ENCODE measurements at places on chromosomes 3 and 15. TPM values are rescaled to one million over a fixed set of nuclear protein-coding genes. Genes with fewer than 3 reads are reported as not detected.

Gene ARHGAP31
- total RNA-seq, result 11.0 TPM

Gene CPLX3
- total RNA-seq, result not detected

Gene SNX22
- 1.7 TPM for total RNA-seq

Gene RASGRP1
- 102 TPM for total RNA-seq

DNA sequence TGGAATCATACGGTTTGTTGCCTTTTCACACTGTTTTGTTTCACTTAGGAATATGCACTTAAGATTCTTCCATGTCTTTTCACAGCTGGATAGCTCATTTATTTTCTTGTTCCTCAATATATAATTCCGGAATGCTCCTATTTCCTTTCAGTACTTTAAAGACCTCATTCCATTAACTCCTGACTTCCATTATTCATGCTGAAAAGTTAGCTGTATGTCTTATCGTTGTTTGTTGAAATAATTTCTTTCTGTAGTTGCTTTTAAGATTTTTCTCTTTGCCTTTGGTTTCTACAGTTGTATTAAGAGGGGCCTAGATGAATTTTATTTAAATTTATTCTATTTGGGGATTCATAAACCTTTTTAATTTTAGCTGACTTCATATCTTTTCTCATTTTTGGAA is 122.2 kb downstream of the ANXA2 start:
- no peak for DNase-seq

- DNase-seq, result no peak
These were observed 76.5 kb downstream of the CD200R1L start for GRCh38 chr3:112770032-112770626.

DNA sequence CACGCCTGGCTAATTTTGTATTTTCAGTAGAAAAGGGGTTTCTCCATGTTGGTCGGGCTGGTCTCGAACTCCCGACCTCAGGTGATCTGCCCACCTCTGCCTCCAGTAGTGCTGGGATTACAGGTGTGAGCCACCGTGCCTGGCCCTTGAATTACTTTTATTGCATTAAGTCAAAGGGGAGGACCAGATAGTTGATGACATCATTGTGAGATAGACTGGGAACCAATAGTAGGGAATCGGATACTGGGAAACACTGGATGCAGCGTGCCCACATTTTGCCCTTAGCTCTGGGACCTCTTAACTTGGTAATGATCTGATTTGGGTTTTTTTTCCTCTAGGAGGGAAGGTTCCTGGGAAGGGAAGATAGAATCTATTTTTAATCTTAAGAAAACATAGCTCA is 19.2 kb downstream of the DAG1 start:
- no peak for DNase-seq

Gene ZPLD1
- not detected for total RNA-seq

GRCh38 chr3:127107002-127107401 is 85.9 kb upstream of the PRR23E start:
- no peak for DNase-seq

GRCh38 chr3:180278583-180279188 is 241.9 kb upstream of the PEX5L start:
- no peak for DNase-seq

Gene RARB
- total RNA-seq, result not detected

GRCh38 chr3:45677033-45677446 is 12.2 kb upstream of the SACM1L start:
- no peak for DNase-seq

Gene GOLGA8S
- 0.23 TPM for total RNA-seq

Gene GOLGA8H
- total RNA-seq, result 0.60 TPM

DNA sequence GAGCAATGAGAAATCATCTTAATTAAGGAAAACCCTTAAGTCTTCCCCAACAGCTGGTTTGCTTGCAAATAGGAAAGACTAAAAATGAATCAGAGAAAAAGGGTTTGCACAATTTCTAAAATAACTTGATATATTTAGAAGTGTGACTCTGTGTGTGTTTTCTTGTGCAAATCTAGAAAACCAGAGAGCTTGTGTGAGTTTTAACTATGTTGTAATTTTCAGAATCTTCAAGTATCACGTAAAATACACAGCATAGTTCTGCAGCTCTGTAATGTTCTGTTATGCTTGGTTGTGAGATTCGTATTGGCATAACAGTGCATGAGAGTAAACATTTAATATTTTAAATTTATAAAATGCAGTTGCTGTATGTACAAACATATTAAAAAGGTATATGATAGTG is 74.7 kb upstream of the GAP43 start:
- no peak for DNase-seq

Gene ITGB5
- total RNA-seq, result 1.5 TPM

DNA sequence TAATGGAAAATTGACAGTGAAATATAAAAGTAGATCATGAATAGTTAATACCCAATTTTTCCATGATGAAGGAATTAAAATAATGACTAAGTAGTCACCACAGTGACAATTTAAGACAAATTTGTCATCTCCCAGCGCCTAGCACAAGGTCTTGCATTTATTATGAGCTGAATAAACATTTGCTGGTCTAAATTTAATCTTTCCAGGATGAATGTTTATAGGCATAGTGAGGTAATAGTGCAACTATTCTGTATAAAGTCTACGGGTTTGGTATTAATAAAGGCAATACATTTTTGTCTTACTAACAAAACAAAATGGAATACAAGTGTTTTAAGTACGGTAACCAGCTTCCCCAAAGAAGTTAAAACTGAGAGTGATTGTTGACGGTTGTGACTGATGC is 209.3 kb downstream of the CD47 start:
- DNase-seq, result no peak

Gene EFHB
- total RNA-seq, result 1.2 TPM

Gene CNTN3
- total RNA-seq, result not detected

DNA sequence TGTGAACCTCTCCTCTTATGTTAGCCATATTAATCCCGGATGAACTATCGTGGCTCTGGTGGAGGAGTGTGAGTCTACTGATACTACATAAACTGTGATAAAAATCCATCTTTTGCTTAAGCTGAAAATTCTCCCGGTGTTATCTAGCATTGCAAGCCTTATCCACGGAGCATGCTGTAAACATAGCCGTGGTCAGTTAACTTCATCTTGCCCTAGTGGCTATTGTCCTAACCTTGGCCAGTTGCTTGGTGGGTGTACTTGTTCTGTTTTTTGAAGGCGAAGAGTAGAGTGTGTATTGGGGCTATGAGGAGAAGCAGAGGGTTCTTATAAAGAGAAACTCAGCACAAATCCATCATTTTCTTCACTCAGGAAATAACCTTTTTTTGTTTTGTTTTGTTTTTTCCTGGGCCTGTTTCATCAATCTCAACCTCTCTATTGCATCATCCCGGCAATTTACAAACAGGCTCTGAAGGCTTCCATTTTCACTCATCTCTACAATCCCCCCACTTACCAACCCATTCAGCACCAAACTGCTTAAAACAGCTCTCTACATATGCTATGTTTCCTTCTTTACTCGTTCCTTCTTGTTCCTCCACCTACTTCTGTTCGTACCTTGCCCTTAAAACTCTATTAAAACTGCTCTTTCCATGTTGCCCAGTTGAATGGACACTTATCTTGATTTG is 135.5 kb upstream of the PTX3 start:
- no peak for DNase-seq

Gene TNFAIP8L3
- not detected for total RNA-seq

Gene ZFYVE19
- total RNA-seq, result 24.6 TPM

Gene PRSS50
- not detected for total RNA-seq

Gene XCR1
- total RNA-seq, result not detected

Gene IQCF5
- not detected for total RNA-seq

GRCh38 chr3:190494907-190495306 is 19.0 kb upstream of the IL1RAP start:
- no peak for DNase-seq

DNA sequence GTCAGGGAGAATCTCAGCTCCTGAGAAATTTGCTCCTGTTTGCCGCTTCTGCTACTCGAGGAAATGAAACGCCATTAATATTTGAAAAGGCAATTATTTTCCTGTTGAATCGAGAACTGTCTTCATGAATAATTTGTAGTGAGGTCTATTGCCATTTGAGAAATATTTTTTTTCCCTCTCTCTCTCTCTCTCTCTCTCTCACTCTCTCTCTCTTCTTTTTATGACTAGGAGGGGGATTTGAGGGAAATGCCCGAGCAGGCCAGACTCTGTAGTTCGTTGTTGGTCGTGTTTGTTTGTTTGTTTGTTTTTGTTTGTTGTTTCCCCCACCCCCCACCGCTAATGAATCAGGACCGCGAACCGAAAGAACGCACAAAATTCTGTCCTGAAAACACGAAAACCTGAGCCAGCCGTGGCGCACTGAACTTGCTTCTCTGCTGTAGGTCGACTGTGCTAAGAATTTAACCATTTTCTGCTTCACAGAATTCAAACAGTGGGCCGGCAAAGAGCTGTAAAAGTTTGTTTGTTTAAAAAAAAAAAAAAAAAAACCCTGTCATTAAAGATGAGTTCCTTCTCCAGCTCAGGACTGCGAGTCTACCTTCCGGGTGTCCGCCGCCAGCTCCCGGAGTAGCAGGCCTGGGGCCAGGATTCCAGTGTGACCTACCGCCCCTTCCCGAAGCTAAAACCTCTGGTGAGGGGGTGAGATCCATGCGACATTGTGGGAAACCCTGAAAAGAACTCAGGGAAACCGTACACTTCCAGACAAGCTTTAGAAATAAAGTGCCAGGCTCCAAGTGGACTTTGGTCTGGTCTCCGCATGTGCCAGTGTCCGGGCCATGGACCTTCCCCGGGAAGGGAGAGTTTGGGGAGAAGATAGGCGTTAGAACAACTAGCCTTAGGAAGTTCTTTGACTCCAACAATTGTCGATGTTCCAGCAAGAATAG is 12.1 kb downstream of the ZIC4 start:
- no peak for DNase-seq

Gene SH2D7
- total RNA-seq, result not detected

Gene TMEM45A
- total RNA-seq, result 0.36 TPM

- DNase-seq, result no peak
These were observed 78.3 kb upstream of the ALDH1L1 start for GRCh38 chr3:126258670-126259069.

- DNase-seq, result no peak
These were observed 10.6 kb upstream of the SFMBT1 start for GRCh38 chr3:53056442-53056841.

DNA sequence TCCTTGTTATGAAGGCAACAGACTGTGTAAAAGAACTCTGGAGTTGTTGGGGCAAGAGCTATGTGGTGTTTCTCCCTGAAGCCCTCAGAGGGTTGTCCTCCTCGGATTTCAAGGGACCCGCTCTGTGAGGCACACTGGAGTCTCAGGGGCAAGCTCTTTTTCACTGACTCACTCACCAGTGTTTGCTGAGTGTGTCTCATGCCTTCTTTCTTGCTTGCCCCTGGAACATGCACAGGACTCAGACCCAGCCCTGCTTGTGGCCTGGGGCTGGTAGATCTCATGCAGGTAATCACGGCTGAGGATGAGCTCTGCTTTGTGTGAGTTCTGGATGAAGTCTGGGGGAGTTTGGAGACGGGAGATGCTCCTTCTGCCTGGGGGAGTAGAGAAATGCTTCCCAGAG is 93.7 kb downstream of the CACNA1D start:
- no peak for DNase-seq

- no peak for DNase-seq
These were observed 18.6 kb downstream of the ARRDC4 start for GRCh38 chr15:97979140-97979520.

Gene SLC35G2
- 6.4 TPM for total RNA-seq

Gene GABRA5
- total RNA-seq, result not detected

Gene CLEC3B
- not detected for total RNA-seq

Gene LRTM1
- not detected for total RNA-seq

Gene CCR2
- 0.19 TPM for total RNA-seq

GRCh38 chr15:38631119-38632075 is 66.8 kb upstream of the RASGRP1 start:
- DNase-seq, result no peak

GRCh38 chr3:133915685-133916658 is 20.3 kb upstream of the RAB6B start:
- no peak for DNase-seq

- DNase-seq, result no peak
These were observed 101.5 kb upstream of the SLC6A6 start for GRCh38 chr3:14300721-14301399.

GRCh38 chr3:192818126-192818525 is 90.8 kb upstream of the FGF12 start:
- DNase-seq, result no peak

DNA sequence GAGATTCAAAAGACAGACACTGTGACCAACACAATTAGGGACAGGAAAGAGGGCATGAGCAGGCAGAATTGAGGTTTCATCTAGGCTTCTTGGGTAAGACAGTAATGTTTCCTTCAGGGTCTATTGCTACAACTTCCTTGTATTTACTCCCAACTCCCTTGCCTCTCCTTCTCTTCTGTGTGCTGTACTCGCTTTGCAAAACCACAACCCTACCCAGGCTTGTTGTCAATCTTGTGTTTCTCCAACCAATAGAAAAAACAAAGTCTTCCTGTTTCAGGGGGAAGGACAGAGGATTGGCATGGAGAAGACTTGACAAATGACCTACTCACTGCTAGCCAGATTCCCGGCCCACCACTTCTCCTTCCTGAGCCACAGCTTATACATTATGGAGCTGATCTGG is 36.3 kb upstream of the MASP1 start:
- no peak for DNase-seq

Gene MESP2
- not detected for total RNA-seq

Gene LRRN1
- 0.45 TPM for total RNA-seq

Gene C3orf85
- total RNA-seq, result not detected

DNA sequence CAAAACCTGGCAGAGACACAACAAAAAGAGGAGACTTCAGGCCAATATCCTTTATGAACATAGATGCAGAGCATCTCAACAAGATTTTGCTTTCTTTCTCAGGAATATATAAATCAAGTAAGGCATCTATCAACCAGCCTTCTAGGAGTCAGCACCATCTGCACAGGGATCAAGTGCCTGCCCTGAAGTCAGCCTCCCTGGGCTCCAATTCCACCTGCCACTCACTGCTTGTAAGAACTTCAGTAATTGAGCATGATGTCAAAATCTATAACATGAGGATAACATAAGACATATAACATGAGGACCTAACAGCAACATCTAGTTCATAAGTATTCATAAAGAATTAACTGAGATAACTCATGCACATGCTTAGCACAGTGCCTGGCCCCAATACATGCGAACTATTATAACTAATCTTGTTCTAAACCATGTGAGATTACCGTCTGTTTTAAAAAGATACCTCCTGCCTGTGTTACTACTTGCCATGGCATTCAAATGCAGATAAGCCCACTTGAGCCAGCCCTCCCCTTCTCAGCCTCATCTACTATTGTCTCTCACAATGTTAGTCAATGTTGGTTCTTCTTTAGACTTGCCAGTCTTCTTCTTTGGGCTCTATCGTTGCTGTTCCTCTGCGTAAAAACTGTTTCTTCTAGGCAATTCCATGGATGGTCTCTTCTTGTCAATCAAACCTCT is 91.6 kb downstream of the PLD1 start:
- no peak for DNase-seq

Gene TSPAN3
- 27.1 TPM for total RNA-seq

GRCh38 chr15:69624155-69624520 is 171.5 kb downstream of the RPLP1 start:
- no peak for DNase-seq

Gene USF3
- 14.0 TPM for total RNA-seq

Gene TRPM7
- total RNA-seq, result 55.8 TPM
